ENCODE measurements at places on chromosomes 5 and 9. TPM values are rescaled to one million over a fixed set of nuclear protein-coding genes. Genes with fewer than 3 reads are reported as not detected.

Gene NDST1
- 58.9 TPM for total RNA-seq

Gene GNA14
- 2.2 TPM for total RNA-seq

Gene PNPLA7
- total RNA-seq: 9.0 TPM

Gene SPATA24
- 15.7 TPM for total RNA-seq

Gene EDIL3
- total RNA-seq: 3.5 TPM

Gene SPINK7
- total RNA-seq: not detected

Gene CER1
- not detected for total RNA-seq

Gene KIF4B
- not detected for total RNA-seq

GRCh38 chr5:127369796-127370195 is 79.2 kb downstream of the MEGF10 start:
- no peak for DNase-seq

DNA sequence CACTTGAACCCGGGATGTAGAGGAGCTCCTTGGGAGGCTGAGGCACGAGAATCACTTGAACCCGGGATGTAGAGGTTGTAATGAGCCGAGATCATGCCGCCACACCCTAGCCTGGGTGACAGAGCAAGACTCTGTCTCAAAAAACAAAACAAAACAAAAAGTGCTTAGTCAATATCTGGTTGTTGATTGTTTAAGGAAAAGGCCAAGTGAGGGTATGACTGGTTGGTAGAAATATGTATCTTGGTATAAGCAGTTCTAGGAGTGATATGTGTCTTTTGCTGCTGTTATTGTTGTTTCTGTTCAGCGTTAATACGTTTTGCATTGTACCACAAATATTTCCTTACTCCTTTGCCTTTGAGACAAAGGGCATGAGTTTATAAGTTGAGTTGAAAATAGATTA is 210.7 kb upstream of the DMRT1 start:
- DNase-seq: no peak

GRCh38 chr5:73633060-73633459 is 7.1 kb downstream of the ARHGEF28 start:
- no peak for DNase-seq

DNA sequence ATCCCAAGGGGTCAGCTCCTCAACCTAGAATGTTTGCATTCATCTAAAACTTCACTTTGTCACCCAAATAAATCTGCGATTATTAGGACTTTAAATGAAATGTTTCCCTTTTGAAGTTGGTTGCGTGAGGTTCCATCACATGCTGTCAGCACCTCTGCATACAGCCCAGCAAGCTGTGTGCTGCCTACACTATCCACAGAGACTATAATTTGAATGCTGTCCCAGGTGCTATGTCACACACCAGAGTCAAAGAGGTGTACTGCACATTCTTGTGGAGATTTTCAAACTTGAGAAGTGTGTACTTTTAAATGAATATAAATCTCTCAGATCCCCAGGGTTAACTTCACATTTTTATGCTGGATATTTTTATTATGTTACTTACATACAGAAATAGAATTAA is 19.3 kb upstream of the CKS2 start:
- no peak for DNase-seq

- DNase-seq: no peak
These were observed 117.2 kb downstream of the PSD2 start for GRCh38 chr5:139912804-139913203.

DNA sequence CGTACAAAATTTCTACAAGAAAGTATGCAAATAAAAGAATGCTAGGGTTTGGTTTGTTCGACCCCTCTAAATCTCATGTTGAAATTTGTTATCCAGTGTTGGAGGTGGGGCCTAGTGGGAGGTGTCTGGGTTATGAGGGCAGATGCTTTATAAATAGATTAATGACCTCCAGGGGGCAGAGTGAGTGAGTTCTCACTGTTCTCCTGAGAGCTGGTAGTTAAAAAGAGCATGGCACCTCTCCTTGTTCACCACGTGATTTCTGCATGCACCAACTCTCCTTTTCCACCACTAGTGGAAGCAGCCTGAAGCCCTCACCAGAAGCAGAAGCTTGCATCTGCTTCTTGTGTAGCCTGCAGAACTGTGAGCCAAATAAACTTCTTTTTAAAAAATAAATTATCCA is 50.4 kb upstream of the FAM170A start:
- no peak for DNase-seq

DNA sequence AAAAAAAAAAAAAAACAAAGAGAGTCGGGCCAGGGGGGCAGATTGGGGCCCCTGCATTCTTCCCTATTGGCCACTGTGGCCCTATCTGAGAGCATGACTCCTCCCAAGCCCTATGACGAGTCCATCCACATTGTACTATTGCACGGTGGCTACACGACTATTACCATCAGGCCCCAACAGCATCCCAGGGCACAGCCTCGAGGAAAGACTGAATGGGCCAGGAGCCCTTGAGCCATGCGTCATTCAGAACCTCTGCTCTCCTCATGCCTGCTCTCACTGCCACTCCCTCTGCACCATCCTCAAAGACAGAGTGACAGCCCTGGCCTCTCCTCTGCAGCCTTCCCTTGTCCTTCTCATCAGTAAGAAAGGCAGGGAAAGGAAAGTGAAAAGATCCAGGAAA is 20.2 kb upstream of the ORM1 start:
- DNase-seq: no peak

GRCh38 chr9:124623966-124624734 is 117.0 kb upstream of the NR5A1 start:
- DNase-seq: no peak

- no peak for DNase-seq
These were observed 38.1 kb downstream of the BASP1 start for GRCh38 chr5:17255471-17256021.

- no peak for DNase-seq
These were observed 56.3 kb upstream of the GPBP1 start for GRCh38 chr5:57117596-57117995.

DNA sequence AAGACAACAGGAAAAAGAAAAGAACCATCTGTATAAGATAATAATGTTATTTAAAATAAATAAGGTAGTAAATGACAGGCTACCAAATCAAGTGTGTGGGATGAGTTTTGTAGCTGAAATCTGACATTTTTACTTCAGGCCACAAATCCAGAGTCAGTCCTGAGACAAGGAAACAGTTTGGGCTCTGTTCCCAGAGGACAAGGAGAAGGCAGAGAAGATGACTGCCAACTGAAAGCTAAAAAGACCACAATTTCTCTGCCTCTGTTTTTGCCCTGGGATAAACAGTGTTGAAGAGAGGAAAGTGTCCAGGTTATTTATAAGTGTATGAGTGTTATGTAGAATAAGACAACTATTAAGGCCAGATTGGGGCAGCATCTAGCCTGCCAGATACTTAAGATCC is 180.5 kb downstream of the NFIB start:
- DNase-seq: no peak

- no peak for DNase-seq
These were observed 124.9 kb downstream of the FANCC start for GRCh38 chr9:95192631-95193030.

GRCh38 chr9:113431191-113431590 is 20.6 kb downstream of the C9orf43 start:
- no peak for DNase-seq

DNA sequence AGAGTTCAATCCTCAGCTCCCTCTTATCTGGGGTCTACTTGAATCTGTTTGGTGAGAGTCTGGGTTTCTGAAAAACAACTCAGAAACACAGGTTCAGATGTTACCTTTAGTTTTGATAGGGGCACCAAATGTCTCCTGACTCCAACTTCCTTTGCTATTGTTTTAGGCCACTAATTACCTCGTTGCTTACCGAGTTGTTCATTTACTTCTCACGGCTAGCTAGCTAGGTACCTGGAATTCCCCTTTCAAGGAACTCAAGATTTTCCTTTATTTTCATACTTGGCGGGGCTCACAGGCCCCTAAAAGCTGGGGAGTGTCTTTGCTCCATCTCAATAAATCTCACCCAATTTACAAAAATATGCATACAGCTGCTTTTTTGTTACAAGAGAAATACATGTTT is 111.4 kb downstream of the SLC28A3 start:
- no peak for DNase-seq

GRCh38 chr9:2780326-2780725 is 63.0 kb downstream of the KCNV2 start:
- no peak for DNase-seq

- no peak for DNase-seq
These were observed 3.6 kb downstream of the RFK start for GRCh38 chr9:76390656-76391055.

DNA sequence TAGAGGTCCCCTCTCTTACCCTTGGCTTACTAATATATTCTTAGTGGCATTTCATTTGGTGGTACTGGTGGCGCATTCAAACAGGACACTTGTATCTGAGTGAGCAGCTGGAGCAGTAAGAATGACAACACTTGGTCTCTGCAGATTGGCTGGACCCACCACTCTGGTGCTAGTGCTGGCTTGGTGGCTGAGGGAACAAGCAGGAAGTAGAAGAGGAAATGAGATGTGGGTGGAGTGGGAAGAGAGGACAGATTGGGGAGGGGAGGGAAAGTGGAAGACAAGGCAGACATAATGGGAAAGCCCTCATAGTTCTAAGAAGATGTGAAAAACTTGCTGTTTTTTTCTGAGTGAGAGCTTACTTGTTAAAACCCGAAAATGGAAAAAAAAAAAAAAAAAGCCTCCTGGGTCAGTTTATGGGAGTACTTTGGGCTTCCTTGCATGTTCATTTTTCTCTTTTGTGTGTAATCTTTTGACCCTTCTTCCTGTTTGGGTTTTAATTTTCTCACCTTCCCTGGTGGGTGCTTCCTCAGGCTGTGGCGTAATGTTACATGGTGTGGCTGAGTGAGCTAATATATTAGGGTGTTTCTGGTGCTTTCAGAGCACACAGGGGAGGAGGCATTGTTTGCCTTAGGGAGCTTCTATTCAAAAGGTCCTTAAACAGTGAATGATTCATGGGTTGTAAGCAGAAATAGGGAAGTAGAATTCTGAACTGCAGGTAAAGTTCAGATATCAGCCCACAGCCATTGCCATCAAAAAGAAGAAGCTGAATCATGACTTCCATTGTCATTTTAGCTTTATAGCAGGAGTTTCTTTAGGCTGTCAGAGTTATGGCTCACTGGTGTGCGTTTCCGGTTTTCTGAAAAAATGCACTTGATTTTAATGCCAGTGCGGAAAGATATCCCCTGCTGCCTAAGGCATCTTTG is 52.3 kb downstream of the TLE4 start:
- peak; percentile 23 for DNase-seq

DNA sequence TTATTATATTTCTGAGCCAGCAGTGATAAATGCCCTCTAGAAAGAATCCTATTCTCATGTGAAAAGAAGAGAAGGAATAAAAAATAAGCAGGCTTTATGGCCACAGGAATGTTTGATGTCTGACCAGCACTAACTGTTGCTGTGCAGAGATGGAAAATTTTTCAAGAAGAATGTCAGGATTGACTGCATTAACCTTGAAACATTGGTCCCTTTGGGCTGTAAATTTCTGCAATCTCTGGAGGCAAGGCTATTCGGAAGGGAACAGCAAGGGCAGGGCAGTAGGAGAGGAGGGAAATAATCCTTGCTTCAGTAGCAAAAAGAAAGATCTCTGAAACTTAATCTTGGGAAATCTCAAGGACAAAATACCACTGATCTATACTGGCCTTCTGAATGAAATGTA is 415.2 kb downstream of the DNAH5 start:
- no peak for DNase-seq

DNA sequence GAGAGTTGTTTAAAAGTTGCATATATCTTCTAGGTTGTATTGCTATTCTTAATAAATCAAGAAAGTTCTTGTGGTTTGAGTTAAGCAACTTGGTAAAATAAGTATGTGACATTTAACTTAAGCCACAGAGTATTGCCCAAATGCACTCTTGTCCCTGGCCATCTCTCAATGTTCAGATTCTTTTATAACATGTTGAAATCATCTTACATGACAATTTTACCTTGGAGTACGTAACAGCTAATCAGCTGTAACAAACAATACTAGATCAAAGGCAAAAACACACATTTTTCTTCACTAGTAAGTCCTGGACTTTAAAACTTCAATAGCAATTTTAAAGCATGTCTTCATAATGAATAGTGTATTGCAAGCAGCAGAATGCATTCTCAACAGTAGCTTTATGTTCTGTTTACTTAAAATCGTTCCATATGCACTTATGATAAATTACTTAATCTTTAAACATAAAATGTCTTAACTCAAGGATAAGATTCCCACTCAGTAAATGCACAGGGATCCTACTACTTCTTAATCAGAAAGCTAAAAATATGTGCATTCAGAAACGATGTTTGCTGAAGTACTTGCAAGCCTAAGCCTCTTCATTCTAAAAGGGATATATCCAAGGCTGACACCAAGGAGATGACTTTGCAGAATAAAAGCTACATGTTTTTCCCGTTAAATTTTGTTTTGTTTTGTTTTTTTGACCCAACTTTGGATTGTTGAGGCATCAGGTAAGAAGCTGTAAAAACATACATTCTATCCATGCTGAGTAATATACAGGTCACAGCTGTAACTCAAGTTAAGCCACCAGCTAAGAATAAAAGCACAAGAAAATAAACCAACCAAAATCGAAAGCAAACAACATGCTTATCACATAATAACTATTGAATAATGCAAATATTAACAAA is 86.1 kb upstream of the NFIB start:
- DNase-seq: no peak

GRCh38 chr5:6188344-6188743 is 190.0 kb downstream of the MED10 start:
- DNase-seq: no peak

DNA sequence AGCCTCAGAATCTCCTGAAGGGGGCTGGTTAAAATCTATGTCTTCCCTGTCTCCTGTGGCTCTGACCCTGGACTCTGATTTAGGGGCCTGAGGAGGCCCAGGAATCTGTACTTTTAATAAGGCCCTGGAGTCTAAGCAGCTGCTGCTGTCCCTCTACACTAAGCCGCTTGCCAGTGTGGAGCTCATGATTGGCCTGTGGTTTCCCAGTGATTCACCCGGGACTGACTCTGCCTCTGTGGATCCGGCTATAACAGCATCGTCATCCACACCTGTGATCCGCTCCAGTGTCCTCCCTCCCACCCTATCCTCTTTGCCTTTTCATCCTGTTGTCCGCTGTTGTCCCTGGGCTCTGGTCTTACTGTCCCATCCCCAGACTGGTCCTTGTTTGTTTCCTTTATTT is 3.7 kb downstream of the SLC31A2 start:
- no peak for DNase-seq

DNA sequence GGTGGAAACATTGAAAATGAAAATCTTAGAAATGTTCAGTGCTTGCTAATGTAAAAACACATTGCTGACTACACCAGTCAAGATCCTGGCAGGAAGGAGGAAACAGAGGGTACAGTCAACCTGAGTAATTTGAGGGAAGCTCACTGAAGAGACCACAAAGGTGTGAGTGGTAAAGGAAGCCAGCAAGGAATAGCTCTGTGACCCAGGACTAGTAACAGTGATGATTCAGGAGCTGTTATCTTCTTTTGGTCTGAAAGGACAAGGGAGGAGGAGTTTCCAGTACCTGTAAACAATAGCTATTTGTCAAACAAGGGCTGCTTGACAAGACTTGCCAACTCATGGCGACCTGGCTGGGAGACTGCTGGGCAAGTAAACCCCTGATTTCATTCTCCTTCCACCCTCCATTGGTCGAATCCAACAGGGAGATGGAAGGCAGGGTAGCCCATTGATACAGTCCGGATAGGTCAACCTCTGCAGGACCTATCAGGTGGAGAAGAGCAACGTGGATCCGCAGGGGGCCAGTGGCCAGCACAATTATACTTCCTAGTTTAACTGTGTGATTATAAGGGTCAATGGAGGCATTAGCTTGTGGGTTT is 68.1 kb downstream of the MAMDC2 start:
- no peak for DNase-seq
